ENCODE measurements at places on chromosomes 7 and 10.
A peak's percentile ranks its signal among the peaks of the same experiment; 100 is the strongest.

GRCh38 chr10:109740436-109740835 lies 182.9 kb downstream of the XPNPEP1 start:
- DNase-seq: no peak

- DNase-seq: peak; percentile 76
Measured at GRCh38 chr7:105013816-105014692, at the start of gene KMT2E. Gene KMT2E, plus strand, starts transcription at chr7:105014205. Its CDS starts 26,748 bp downstream, at chr7:105040953.

DNA sequence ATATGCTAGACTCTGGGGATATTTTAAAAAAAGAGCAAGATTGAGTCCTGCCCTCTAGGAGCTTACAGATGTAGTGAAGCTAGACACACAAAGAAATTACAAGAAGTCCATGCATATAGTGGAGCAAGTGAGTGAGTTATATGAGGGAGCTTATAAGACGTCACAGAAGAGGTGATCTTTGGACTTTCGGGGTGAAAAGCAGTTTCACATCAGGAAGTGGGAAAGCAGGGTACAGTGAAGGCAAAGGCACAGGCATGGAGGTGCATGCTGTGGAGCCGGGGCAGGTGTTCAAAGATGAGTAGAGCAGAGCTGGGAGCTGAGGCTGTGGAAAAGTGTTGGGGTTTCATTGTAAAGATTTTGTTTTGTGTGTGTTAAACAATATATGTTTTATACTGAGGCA lies 38.5 kb upstream of the EXOC6 start:
- DNase-seq: no peak

DNA sequence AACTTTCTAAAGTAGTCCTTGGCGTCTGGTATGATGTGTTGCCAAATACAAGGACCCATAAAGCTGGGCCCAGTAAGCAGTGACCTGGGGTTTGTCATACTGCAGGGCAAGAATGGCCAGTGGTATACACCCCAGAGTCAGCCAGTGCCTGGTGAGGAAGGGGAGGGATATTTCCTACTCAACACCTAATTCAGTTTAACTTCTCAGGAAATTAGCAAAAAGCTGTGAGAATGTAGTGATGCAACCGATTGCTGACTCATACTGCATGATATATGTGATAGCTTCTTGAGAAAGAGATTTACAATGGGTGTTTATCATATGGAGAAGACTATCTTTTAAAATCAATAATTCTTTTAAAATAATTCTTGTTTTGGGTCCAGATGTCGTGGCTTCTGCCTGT lies 889.3 kb upstream of the CELF2 start:
- no peak for DNase-seq

GRCh38 chr7:7704867-7705266 lies 13.5 kb downstream of the RPA3 start:
- no peak for DNase-seq

- DNase-seq: no peak
Measured at GRCh38 chr7:1418505-1419309, 40.6 kb downstream of the MICALL2 start.

DNA sequence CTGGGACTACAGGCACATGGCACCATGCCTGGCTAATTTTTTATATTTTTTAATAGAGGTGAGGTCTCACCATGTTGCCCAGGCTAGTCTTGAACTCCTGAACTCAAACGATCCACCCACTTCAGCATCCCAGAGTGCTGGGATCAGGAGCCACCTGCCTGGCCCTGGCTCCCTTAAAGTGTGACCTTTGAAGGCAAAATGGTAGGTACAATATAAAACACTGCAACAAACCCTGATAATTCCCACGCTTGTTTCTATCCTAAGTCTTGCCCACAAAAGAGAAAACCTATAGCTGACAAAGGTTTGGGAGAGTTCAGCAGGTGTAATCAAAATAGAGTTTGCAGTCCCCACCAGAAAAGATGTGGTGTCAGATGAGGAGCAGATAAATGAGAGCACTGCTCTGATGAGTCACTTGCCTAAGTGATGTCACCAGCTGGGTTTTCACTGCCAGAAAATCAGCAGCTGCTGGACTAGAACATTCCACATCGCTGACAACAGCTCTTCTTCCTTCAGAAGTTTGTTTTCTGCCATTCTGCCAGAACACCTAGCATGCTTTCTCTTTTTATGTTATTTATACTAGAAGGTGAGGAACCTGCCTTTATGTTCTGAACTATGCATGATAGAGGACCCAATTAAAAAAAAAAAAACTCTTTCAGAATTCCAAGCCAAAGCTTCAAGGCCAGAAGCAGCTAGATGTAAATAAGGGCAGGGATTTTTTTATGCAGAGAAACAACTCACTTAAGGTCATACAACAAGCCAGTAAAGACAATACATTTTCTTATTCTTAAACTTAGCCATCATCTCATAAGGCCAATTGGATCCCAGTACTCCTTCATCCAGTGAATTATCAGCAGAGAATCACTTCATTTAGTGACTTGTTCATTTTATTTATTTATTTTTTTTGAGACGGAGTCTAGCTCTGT lies 18.0 kb downstream of the PURB start:
- DNase-seq: peak; percentile 59

DNA sequence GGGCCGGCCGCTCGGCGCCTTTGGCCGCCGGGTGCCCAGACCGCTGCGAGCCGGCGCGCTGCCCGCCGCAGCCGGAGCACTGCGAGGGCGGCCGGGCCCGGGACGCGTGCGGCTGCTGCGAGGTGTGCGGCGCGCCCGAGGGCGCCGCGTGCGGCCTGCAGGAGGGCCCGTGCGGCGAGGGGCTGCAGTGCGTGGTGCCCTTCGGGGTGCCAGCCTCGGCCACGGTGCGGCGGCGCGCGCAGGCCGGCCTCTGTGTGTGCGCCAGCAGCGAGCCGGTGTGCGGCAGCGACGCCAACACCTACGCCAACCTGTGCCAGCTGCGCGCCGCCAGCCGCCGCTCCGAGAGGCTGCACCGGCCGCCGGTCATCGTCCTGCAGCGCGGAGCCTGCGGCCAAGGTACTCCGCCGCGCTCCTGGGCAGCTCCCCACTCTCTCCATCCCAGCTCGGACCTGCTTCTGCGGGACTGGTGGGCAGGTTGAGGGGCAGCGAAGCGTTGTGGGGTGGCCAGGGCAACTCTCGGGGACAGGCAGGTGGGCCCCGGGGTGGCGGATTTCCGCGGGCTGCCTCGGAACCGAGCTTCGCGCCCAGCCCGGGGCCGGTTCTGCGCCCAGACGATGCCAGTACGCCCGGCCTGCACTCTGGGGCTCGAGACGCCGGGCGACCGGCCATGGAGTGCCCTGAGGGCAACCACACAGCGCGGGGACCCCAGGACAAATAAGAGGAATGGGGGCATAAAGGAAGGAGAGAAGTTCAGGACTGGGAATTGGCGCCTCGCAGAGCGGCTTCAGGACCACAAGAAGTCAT lies 578 bp downstream of the HTRA1 start:
- DNase-seq: peak; percentile 9

DNA sequence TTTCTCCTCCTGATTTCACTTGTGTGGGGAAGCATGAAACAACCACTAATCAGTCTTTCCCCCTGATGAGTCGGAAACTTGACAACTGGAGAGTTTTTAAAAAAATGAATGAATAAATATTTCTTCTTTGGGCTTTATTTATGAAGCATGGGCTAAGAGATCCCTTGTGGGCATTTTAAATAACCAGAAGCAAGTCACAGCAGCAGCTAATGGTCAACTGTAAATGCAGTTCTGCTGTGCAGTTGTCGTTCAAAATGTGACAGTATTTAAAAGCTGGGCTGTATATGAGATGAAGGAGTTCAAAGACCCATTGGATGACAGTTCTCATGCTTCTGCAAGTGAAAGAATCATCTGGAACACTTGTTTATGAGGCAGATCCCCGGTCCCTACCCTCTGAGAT lies 54.1 kb downstream of the STEAP1B start:
- no peak for DNase-seq

DNA sequence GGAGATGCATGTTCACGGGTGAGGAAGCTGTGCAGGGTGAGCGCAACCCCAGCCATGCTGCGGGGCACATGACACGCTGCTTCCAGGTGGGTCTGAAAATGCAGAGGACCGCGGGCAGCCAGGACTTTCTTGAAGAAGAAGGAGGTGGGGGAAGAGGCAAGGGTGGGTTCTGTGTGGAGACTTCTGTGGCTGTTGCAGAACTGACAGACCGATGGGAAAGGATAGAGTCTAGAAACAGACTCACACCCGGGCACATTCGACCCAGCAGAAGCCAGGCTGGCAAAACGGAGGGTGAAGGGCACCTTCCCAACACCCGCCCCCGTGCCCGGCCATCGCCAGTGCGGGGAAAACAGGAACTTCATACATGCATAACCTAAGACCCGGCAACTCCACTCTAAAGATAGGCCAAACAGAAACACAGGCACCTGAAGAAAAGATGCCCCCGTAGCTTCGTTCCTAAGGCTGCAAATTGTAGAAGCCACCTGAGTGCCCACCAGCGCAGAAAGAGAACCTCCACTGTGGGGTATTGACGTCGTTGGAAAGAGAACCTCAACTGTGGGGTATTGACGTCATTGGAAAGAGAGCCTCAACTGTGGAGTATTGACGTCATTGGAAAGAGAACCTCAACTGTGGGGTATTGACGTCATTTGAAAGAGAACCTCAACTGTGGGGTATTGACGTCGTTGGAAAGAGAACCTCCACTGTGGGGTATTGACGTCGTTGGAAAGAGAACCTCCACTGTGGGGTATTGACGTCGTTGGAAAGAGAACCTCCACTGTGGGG lies 4.8 kb upstream of the KNDC1 start:
- DNase-seq: no peak

- DNase-seq: no peak
Measured at GRCh38 chr7:13639396-13639795, 350.1 kb downstream of the ETV1 start.

GRCh38 chr7:87877366-87878040 lies 1.2 kb downstream of the DBF4 start:
- DNase-seq: no peak

GRCh38 chr10:112389271-112389822 lies 15.4 kb downstream of the ACSL5 start:
- DNase-seq: peak; percentile 74

- DNase-seq: no peak
Measured at GRCh38 chr10:125209591-125210355, 49.4 kb upstream of the CTBP2 start.

DNA sequence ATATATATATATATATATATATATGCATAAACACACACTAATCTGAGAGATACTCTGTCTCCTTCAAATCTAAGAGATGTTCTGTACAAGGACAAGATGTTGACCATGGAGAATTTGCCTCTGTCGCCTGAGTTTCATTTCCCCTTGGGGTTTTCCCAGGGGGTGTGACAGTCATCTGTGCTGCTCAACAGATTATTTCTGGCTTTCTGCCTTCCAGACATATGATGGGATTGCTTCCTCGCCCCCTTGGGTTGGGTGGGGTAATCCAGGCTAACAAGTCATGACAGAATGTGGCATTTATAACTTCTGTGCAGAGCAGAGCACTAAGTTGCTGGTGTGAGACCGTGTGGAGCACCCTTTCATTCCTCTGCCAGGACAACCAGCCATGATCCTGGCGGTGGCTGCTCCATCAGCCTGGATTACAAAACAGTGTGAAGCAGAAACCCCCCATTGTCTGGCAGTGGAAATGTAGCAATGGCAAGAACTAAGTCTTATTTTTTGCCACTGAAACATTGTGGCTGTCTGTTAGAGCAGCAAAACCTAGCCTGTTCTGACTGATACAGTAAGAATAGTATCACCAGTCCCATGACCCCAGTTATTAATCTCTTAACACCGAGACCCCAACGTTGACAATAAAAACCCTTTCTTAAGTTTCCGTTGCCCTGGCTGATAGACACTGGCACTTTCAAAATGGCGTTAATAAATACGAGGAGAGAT lies 13.7 kb upstream of the USP6NL start:
- DNase-seq: no peak

DNA sequence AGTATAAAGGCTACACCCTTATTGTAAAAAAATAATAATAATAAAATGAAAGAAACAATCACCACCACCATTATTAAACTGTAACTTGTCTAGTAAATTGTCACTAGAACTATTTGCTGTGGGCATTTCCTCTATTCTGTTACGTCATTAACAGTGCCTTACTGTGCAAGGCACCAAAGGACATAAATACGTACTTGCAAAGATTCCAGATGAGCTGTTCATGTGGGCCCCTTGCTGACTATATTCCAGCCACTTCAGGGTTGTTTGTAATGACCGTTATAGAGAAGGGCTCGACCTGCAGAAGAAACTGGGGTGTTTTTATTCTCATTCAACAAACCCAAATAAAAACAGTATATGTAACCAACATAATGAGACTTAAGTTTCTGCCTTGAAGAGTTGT lies 60.4 kb downstream of the KLRG2 start:
- no peak for DNase-seq

DNA sequence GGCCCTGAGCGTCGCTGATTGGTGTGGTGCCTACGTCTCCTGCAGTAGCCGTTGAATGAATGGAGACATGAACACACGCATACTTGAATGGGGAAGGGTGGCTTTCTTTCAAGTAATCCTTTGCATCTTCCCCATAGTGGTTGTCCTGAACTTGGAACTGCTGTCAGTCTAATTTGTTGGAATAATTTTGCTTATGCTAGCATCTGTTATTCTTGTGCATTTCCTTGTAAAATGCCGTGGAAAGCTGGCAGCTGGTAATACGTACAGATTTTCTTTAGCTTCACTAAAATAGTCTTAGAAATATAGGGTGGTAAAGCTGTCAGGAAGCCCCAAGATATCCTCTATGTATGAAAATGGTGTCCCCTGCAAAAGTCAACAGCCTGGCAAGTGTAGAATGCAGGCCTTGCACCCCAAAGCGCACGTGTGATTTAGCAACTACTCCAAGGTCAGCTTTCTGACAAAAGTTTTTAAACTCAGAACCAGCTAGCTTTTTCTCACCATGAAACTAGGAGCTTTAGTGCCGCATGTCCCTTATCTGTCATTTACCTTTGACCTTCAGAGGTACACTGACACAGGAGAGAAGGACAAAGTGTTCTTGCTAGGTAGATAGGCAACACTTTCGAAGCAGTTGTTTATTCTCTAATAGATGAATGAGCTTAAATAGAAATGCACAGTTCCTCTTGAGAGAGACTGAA lies 70.8 kb downstream of the RBM33 start:
- DNase-seq: no peak

GRCh38 chr7:30644286-30644955 lies 37.8 kb downstream of the CRHR2 start:
- DNase-seq: no peak

- no peak for DNase-seq
Measured at GRCh38 chr10:77120012-77120411, 517.6 kb downstream of the KCNMA1 start.

DNA sequence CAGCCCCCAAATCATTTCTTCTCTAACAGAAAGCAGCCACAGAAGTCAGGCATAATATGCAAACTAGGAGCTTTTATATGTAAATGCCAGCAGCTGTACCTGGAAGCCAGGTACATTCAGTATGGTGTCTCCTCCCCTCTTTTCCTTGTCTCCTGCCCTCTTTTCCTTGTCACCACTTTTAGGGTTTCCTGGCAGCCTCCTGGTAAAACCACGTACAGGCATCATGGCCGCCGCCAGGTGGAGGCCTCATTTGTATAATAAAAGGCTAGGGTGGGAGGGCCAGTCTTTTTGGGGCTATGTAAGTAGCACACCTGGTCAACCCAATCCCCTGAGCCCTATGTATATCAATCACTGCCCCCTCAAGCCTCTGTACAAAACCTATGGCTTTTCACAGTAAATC lies 28.7 kb downstream of the PDZD8 start:
- no peak for DNase-seq

GRCh38 chr7:158543840-158544239 lies 43.8 kb downstream of the PTPRN2 start:
- no peak for DNase-seq
